ENCODE measurements at places on chromosomes 11 and 22. TPM values are rescaled to one million over a fixed set of nuclear protein-coding genes. Genes with fewer than 3 reads are reported as not detected.

DNA sequence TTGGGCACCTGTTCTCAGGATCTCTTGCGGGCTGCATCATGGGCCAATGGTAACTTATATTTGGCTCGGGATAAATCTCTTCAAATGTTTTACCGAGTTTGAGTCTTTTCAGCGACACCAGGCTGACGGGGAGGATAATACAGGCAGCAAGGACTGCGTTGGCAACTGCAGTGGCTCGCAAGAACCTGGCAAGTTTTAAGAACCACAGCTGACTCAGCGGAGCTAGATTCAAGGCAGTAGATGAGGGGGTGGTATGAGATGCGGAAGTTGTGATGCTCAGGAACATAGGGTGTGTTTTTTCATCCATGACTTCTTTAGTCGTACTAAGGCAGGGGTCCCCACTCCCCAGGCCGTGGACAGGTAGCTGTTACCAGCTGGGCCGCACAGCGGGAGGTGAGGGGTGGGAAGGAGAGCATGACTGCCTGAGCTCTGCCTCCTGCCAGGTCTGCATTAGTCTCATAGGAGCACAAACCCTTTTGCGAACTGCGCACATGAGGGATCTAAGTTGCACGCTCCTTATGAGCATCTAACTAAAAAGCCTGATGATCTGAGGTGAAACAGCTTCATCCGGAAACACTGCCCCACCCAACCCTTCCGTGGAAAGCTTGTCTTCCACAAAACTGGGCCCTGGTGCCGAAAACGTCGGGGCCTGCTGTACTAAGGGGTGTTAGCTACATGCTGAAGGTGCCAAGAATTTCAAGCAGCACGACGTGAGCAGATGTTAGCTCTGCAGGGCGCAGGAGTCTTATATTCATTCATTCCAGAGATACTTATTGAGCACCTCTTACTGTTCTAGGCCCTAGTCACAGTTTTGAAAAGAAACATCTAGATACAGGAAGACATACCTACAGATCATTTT, 6.4 kb upstream of the JAM3 start:
- no peak overlapping the region for H3K27ac ChIP-seq
- H3K27me3 ChIP-seq, result peaks cover 72% of the 10 kb centered on the region
- no peak overlapping the region for H3K4me3 ChIP-seq
- DNase-seq, result peak; percentile 27

GRCh38 chr22:38700270-38700788, 414 bp downstream of the JOSD1 start:
- H3K27me3 ChIP-seq, result no peaks in the 10 kb centered on the region
- H3K4me1 ChIP-seq, result peaks cover 58% of the 10 kb centered on the region
- H3K36me3 ChIP-seq, result peaks cover 35% of the 10 kb centered on the region
- peak overlapping the region; percentile 82 for H3K4me3 ChIP-seq
- DNase-seq, result no peak

The YPEL4 gene
- total RNA-seq, result 0.42 TPM

- H3K4me1 ChIP-seq, result no peaks in the 10 kb centered on the region
- H3K27me3 ChIP-seq, result peaks cover 28% of the 10 kb centered on the region
- H3K4me3 ChIP-seq, result no peak overlapping the region
- no peak overlapping the region for H3K27ac ChIP-seq
- no peak for DNase-seq
- H3K36me3 ChIP-seq, result peaks cover 5% of the 10 kb centered on the region
Observed at GRCh38 chr11:123719452-123719851, 22.0 kb downstream of the ZNF202 start.

DNA sequence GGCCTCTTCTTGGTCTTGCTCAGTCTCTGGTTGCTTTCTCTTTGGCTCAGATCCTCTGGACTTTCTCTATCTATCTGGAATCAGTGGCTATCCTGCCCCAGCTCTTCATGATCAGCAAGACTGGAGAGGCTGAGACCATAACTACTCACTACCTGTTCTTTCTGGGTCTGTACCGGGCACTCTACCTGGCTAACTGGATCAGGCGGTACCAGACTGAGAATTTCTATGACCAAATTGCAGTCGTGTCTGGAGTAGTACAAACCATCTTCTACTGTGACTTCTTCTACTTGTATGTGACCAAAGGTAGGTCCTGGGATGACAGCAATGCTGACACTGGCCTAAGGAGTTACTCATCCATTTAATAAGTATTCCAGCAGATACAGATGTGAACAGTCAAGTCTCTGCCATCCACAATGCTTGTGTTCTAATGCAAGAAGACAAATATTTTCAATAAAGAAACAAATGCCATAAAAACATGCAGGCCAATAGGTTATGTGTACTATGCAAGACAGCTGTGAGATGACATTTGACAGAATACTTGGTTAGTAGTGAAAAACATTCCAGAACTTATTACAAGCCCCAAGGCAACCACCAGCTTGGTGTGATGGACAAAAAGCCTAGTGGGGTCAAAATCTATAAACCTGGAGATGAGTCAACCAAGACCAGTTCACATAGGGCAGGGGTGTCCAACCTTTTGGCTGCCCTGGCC, 13.4 kb downstream of the KDELR3 start:
- peaks cover 49% of the 10 kb centered on the region for H3K36me3 ChIP-seq
- H3K4me1 ChIP-seq, result peaks cover 11% of the 10 kb centered on the region
- no peak for DNase-seq

DNA sequence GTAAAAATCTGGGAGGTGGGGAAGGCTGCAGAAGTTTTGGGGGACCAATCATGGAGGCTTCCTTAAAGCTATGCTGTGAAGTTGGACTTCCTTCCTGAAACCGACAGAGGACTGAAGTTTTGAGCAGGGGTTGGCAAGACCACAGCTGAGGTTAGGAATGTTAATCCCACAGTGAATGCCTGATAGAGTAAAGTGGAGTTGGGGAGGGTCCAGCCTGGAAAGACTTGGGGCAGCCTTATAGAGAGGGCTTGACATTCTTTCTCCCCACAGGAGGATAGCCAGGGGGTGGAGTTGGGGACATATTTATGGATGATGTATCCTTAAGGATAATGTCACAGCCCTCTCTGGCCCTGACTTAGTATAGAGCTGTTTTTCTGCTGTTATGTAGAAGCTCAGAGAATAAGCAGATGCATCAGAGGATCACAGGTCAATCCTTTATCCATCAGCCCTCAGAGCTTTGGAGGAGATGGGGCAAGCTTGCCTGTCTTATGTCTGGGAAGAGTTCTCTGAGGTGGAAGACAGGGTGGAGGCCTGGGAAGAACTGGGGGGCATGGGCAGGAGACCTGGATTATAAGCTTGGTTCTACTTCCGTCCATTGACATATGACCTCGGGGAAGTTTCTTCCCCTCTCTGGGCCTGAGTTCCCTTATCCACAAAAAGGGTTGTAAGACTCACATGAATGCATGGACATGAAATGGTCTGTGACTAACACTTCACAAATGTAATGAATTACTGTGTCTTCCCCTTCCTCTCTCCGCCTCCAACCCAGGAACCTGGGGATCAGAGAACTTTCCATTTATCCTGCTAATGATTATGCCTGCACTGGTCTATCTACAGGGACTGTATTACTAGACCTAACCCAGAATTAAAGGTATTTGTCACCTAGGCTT, 317.8 kb downstream of the MIAT start:
- H3K27me3 ChIP-seq, result no peaks in the 10 kb centered on the region
- H3K4me3 ChIP-seq, result no peak overlapping the region
- H3K27ac ChIP-seq, result no peak overlapping the region
- no peaks in the 10 kb centered on the region for H3K36me3 ChIP-seq

GRCh38 chr11:69152733-69153421, 2.9 kb upstream of the SMIM38 start:
- no peak for DNase-seq
- peaks cover 9% of the 10 kb centered on the region for H3K27me3 ChIP-seq
- H3K4me3 ChIP-seq, result no peak overlapping the region
- H3K27ac ChIP-seq, result no peak overlapping the region

GRCh38 chr11:113045146-113045545, 83.9 kb downstream of the NCAM1 start:
- no peaks in the 10 kb centered on the region for H3K27me3 ChIP-seq
- no peak overlapping the region for H3K4me3 ChIP-seq
- no peaks in the 10 kb centered on the region for H3K36me3 ChIP-seq
- H3K4me1 ChIP-seq, result no peaks in the 10 kb centered on the region

GRCh38 chr11:65589444-65590239, 6.0 kb downstream of the KCNK7 start:
- peak; percentile 72 for DNase-seq
- peaks cover 17% of the 10 kb centered on the region for H3K36me3 ChIP-seq
- no peaks in the 10 kb centered on the region for H3K27me3 ChIP-seq
- H3K4me3 ChIP-seq, result no peak overlapping the region
- peaks cover 42% of the 10 kb centered on the region for H3K4me1 ChIP-seq

GRCh38 chr11:101269990-101270660, 140.5 kb upstream of the PGR start:
- H3K27ac ChIP-seq, result no peak overlapping the region
- H3K4me1 ChIP-seq, result no peaks in the 10 kb centered on the region
- H3K4me3 ChIP-seq, result no peak overlapping the region
- H3K27me3 ChIP-seq, result no peaks in the 10 kb centered on the region
- no peaks in the 10 kb centered on the region for H3K36me3 ChIP-seq

GRCh38 chr11:1205121-1205986, 17.5 kb upstream of the MUC5B start:
- H3K27me3 ChIP-seq, result no peaks in the 10 kb centered on the region
- no peaks in the 10 kb centered on the region for H3K4me1 ChIP-seq
- H3K4me3 ChIP-seq, result no peak overlapping the region
- no peaks in the 10 kb centered on the region for H3K36me3 ChIP-seq

DNA sequence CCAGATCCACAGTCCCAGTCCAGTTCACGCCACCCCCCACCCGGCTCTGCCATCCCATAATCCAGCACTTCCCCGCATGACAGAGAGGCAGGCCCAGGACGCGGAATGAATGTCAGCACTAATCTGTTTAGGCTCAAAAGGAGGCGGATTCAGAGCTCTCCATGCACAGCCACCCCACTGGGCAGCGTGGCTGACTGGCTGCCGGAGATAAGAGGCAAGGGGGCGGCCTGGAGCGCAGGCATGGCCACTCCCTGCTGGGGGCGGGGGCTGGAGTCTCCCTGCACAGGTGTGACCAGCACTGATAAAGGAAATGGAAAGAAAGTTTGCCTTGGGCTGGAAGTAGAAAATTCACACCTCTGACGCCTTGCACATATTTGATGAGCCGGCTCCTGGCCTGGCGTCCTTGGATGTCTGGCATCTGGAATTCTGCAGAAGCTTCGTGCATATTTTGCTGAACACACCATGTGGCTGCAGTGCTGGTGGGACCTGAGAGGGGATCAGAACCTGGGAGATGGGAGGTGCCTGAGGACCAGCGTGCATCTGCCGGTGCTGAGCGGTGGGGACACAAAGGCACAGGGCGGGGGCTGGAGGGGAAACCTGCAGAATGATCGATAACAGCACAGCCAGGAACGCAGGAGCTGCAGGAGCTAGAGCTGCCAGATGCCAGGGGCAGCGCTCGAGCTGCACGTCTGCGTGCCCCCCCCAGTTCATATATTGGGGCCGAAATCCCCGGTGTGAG, 344.4 kb downstream of the CTTN start:
- no peak overlapping the region for H3K27ac ChIP-seq
- H3K36me3 ChIP-seq, result no peaks in the 10 kb centered on the region
- DNase-seq, result no peak
- H3K4me3 ChIP-seq, result no peak overlapping the region
- H3K4me1 ChIP-seq, result no peaks in the 10 kb centered on the region

The KLHDC7B gene
- total RNA-seq, result 10.2 TPM

The BACE1 gene
- 0.79 TPM for total RNA-seq

Data from activated CD8-positive, alpha-beta memory T cell treated with anti-CD3 and anti-CD28 coated beads, Interleukin-2, amount 10 ng/mL, durations not matched to agents 7 days and 5 days (primary cell).